ENCODE measurements at places on chromosomes 5 and 9. TPM values are rescaled to one million over a fixed set of nuclear protein-coding genes. Genes with fewer than 3 reads are reported as not detected.
A peak's percentile ranks its signal among the peaks of the same experiment; 100 is the strongest.

Gene SHOC1
- total RNA-seq = not detected

Gene GLRA1
- total RNA-seq = not detected

Gene C5orf63
- 0.36 TPM for total RNA-seq

DNA sequence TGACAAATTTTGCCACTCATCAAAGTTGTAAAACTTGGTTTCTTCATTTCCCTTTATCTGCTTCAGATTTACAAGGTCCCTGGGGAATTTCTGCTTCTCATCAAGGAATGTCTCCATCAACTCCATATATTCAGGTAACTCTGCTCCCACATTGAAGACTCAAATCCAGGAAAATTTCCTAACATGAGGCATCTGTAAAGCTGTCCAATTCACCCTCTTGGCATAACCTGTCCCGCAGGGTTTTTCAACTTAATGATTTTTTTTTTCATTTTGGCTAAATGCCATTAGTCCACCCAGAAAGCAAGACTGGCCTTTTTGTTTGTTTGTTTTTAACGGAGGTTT is 50.2 kb upstream of the SLC30A5 start:
- peak overlapping the region; percentile 82 for H3K4me3 ChIP-seq
- H3K4me1 ChIP-seq = no peaks in the 10 kb centered on the region
- no peaks in the 10 kb centered on the region for H3K27me3 ChIP-seq
- DNase-seq = no peak
- no peak overlapping the region for H3K27ac ChIP-seq

DNA sequence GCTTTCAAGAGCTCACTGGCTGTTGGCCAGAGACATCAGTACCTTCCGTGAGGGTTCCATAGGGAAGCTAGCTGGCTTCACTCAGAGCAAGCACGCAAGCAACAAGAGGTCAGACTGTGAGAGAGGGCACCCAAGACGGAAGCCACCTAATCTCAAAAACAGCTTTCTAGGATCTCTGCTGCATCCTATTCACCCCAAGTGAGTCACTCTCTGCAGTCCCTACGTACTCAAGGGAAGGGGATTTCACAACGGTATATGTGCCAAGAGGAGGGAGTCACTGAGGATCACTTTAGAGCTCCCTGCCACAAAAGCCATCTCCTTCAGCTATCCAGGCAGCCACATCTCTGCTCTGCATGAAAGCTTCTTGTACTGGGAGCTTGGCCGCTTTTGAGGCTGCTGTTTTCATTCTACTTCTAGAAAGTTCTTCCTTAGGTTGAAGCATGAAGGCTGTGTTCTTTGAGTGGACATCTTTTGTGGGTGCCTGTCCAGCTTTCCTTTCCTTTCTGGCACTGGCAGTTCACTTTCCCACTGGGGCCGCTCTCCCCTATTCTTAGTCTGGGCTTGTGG is 249.5 kb downstream of the MAN2A1 start:
- H3K27ac ChIP-seq = no peak overlapping the region
- H3K27me3 ChIP-seq = no peaks in the 10 kb centered on the region
- H3K4me3 ChIP-seq = no peak overlapping the region

DNA sequence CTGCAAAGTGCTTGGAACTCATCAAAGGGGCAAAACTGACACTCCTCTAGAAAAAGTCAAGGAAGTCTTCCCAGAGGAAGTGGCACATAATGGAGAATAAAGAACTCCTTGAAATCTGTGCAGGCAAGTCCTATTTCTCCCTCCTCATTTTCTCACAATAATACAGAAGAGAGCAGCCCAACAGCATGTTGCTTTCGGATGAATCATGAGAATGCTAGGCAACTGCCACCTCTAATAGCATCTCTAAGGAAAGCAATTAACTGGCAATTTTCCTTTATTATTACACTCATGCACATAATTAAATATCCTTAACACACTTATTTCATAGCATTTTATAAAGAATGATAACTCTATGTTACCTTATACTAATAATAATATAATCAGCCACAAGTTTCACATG is 122.2 kb upstream of the PTGER4 start:
- no peak for DNase-seq
- H3K27ac ChIP-seq = no peak overlapping the region
- H3K4me3 ChIP-seq = no peak overlapping the region

DNA sequence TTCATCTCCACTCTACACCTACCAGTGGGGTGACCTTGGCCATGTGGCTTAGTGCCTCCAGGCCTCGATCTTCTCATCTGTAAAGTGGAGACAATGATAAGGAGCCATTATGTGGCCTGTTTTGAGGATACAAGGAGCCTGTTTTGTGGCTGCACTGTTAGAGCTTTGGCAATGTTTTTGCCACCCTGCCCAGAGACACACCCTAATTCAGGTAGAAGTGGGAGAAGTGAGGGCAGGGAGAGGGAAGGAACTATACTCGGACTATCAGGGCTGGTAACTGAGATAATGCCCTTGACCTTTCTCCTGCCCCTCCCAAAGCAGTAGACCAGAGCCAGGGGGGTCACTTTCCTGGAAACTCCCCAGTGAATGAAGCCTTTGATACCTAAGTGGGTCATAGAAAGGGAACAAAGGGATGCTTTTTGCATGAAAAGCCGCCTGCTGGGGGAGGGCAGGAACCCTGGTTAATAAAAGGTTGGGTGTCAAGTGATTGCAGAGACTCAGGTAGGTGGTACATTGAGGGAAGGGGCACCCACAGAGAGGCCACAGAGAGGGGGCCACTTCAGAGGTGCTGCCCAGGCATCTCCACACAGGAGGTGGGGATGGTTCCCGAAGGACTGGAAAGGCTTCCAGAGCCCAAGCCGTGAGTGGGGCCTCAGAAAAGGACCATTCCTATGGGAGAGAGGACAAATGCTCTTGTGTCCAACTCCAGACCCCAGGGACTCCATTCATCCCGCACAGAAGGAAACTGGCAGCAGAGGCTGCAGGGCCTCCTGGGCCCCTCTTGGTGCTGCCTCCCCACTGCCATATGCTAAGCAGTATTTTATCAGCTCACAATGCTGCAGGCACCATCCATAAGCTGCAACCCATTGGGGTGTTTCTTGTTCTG is 42.3 kb upstream of the VDAC1 start:
- H3K27me3 ChIP-seq = no peaks in the 10 kb centered on the region
- DNase-seq = no peak
- no peak overlapping the region for H3K4me3 ChIP-seq
- no peaks in the 10 kb centered on the region for H3K36me3 ChIP-seq
- H3K4me1 ChIP-seq = no peaks in the 10 kb centered on the region
- no peak overlapping the region for H3K27ac ChIP-seq

DNA sequence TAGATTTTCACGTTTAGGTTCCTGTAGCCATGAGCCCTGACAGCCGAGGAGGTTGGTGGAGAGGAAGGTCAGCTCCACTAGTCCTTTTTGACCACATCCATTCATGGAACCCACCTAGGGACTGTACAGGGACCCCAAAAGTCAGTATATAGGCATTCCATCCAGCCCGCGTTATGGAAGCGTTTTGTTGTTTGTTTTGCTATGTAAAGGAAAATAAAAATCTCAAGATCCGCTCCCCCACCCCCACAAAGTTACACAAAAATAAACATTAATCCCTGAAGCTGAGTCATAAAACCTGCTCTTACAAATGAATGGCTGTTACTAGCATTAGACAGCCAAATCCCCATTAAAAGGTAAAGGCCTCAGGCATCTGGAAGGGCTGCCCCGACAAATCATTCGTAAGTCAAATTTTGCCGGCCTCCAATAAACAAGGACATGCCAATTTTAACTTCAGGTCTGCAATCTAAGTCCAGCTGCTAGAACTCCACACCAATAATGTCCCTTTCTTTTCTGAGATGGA is 292.9 kb downstream of the MED10 start:
- H3K4me1 ChIP-seq = no peaks in the 10 kb centered on the region
- no peak overlapping the region for H3K4me3 ChIP-seq
- no peak for DNase-seq
- H3K36me3 ChIP-seq = no peaks in the 10 kb centered on the region

DNA sequence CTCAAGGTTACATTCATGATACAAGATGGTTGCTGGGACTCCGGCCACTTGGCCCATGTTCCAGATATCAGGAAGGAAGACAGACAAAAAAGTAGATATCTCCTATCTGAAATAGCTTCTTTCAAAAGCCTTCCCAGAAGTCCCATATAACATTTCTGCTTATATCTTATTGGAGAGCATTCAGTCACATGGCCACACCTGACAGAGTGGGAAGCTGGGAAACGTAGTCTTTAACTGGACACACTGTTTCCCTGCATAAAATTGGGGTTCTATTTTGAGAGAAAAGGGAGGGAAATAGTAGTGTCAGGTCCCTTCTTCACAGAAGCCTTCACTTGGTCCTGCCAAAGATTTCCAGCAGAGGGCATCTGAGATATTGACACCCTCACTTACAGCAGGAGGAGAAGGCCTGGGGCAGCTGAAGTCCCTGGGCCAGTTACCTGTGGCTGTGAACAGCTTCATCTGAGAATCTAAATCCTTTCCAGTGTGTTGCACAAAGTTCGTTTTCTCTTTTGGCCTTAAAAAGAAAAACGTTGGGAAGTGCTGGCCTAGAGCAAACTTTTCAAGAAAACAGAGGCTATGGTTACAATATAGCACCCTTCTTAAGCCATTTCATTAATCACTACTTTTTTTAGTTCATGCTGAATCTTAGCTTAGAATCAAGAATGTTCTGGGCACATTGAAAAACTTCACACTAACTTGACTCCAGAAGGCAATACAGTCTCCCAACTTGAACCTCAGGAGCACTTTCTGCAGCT is 33.5 kb downstream of the SPEF2 start:
- DNase-seq = peak; percentile 13
- H3K4me3 ChIP-seq = no peak overlapping the region
- H3K27me3 ChIP-seq = no peaks in the 10 kb centered on the region
- H3K36me3 ChIP-seq = no peaks in the 10 kb centered on the region
- no peaks in the 10 kb centered on the region for H3K4me1 ChIP-seq

GRCh38 chr5:91361055-91361701 is 21.9 kb downstream of the ARRDC3 start:
- H3K27me3 ChIP-seq = no peaks in the 10 kb centered on the region
- H3K4me3 ChIP-seq = no peak overlapping the region
- DNase-seq = peak; percentile 63
- H3K27ac ChIP-seq = no peak overlapping the region
- no peaks in the 10 kb centered on the region for H3K4me1 ChIP-seq

GRCh38 chr9:34456746-34457145 is 1.6 kb downstream of the FAM219A start:
- DNase-seq = no peak
- peak overlapping the region; percentile 91 for H3K4me3 ChIP-seq
- H3K4me1 ChIP-seq = peaks cover 21% of the 10 kb centered on the region
- peak overlapping the region; percentile 74 for H3K27ac ChIP-seq
- H3K36me3 ChIP-seq = no peaks in the 10 kb centered on the region

DNA sequence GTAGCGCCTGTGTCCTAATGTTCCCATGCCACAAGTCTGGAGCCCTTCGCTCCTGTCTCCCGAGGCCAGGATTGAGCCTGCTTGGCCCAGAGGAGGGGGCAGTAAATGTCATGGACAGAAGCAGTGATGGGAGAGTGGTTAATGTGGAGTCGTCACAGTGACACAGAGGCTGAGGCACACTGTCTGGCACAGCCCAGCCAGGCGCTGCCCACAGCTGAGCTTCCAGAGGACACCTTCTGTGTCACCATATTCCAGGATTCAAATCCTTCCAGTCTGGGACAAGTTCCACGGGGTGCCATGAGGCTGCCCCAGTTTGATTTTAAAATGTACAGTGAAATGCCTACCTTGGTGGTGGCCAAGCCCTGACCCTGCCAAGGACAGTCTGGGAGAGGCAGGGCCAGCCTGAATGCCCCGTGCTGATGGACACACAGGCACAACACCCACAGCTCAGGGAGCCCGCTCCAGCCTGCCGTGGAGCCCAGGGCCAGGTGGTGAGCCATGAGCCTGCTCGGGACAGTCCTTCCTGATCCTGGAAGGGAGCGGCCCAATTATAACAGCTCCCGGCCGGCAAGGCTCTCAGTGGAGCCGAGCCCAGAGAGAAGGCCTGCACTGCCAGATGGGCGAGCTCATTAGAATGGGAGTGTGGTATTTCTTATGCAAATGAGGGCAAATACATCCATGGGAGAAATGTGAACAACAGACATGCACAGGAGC is 99.1 kb upstream of the RUFY1 start:
- no peaks in the 10 kb centered on the region for H3K4me1 ChIP-seq
- no peaks in the 10 kb centered on the region for H3K27me3 ChIP-seq
- DNase-seq = no peak
- no peak overlapping the region for H3K4me3 ChIP-seq

Gene FOXD4L4
- not detected for total RNA-seq

Data from astrocyte (in vitro differentiated cells and primary cell).